LHCN-M2 (cell line): ENCODE measurements at places on chromosomes 13 and 19. TPM values are rescaled to one million over a fixed set of nuclear protein-coding genes. Genes with fewer than 3 reads are reported as not detected.

- DNase-seq: peak; percentile 84
Measured at GRCh38 chr13:40031031-40031430, 375.6 kb downstream of the COG6 start.

- no peak for DNase-seq
Measured at GRCh38 chr13:39023761-39024160, 14.1 kb downstream of the PROSER1 start.

GRCh38 chr13:99566125-99567083, 65.1 kb downstream of the TM9SF2 start:
- no peak for DNase-seq

DNA sequence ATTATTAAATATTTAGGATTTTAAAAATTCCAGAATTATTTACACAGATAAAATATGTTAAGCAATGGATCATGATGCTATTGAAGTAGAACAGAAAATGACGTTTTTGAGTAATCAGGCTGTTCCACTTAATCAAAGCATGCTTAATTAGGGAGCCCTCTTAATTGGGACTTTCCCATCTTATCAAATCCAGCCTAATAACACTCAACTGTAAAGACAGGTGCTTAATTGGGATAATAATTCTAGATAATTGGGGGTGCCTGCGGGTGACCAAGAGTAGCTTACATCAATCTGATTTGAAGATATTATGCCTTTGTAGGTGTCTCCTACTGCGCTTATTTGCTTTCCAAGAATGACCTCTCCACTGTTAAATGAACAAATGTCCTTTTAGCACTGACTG, 742.2 kb upstream of the SLITRK6 start:
- no peak for DNase-seq

DNA sequence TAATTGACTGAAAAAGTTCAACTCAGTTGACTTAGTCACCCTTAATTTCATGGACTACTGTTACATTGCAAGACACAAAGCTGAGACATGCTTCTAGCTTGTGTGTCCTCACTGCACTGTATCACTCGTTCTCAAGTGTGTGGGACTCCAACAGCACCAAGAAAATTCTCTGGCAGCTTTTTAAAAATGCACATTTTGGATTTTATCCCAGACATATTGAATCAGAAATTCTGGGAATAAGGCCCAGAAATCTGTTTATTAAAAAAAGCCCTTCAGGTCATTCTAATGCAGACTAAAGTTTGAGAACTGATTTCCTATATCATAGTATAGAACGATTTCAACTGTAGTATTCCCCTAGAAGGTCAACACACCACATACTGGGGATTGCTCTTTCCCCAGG, 1485.3 kb downstream of the PCDH9 start:
- DNase-seq: no peak

DNA sequence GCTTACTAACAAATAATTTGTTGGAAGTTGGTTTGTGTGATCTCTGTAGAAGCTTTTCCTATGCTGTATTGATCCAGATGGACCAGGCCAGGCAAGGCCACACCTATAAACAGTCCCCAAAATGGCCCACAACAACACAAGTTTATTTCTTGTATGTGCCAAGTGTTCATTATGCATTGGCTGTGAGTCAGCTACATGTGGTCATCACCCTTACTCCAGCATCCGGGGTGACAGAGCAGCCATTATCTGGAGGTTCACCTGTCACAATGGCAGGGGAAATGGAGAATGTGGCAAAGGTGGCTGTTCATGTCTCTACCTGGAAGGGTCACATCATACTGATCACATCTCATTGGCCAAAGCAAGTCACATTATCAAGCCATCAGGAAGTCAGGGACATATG, 164.3 kb downstream of the DCT start:
- DNase-seq: no peak

DNA sequence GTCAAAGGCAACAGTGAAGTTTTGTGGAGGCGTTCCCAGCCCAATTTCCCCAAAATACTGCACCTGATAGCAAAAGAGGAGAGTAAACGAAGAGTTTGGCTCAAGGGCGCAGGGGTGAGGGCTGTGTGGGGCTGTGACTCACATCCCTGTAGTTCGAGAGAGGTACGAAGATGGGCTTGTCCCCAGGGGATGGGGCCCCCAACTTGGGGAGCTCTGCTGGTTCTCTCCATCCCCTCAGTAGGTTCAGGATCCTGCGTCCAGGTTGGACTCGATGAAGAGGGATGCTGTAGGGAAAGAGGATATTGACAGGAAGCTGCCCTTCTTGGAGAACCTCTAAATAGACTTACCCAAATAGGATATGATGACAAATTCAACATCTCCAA, 3.4 kb downstream of the NAPSA start:
- DNase-seq: no peak

DNA sequence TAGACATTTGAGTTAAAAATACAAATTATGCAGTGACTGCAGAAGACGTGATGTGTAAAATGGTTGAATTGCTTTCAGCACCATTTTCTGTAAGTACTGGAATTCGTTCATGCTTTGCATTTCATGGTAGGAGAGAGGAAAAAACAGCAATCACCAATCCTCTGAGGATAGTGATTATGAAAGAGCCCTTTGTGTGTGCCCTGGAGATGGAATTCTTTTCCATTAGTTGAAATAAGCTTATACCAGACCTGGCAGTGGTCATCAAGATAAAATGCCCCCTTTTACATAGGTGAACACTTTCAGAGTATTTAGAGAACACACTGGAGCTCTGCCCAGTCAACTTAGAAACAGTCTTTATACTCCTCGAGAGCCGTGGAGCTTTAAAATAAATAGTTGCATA, 1.7 kb downstream of the CNMD start:
- DNase-seq: no peak

DNA sequence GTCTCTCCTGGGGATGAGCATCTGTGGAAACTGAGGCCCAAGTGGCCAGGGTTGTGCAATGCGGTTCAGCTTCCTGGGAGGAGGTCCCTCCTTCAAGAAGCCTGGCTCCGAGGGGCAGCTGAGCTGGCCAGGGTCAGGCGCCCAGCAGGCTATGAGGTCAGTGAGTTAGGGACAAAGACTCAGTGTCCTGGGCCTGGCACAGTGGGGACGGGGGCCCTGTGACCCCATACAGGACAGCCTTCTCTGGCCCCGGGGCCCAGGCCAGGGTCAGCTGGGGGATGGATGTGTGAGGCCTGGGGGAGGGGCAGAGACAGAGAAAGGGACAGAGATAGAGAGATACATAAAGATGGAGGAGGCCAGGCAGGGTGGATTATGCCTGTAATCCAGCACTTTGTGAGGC, 3.0 kb upstream of the IL12RB1 start:
- no peak for DNase-seq

GRCh38 chr19:16532440-16533234, 9.6 kb downstream of the CHERP start:
- DNase-seq: no peak

- no peak for DNase-seq
Measured at GRCh38 chr19:58569943-58570670, 3.0 kb downstream of the MZF1 start.

DNA sequence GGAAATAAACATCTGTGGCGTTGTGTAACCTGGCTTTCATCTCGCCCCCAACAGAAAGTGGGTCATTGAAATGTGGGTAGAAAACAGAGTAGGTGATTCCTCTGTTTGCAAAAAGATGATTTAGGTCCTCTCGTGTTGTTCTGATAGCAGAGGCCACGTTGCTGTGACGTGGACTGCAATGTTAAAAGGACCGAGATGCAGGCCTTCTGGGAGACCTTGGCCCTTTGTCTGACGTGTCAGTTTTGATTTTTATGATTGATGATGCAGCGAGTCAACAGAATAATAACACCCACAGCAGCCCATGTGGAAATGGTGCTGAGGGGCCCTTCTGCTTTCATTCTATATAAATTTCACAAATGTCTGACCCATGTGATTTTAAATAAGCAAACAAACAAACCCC, 68.9 kb downstream of the FGF9 start:
- DNase-seq: no peak

DNA sequence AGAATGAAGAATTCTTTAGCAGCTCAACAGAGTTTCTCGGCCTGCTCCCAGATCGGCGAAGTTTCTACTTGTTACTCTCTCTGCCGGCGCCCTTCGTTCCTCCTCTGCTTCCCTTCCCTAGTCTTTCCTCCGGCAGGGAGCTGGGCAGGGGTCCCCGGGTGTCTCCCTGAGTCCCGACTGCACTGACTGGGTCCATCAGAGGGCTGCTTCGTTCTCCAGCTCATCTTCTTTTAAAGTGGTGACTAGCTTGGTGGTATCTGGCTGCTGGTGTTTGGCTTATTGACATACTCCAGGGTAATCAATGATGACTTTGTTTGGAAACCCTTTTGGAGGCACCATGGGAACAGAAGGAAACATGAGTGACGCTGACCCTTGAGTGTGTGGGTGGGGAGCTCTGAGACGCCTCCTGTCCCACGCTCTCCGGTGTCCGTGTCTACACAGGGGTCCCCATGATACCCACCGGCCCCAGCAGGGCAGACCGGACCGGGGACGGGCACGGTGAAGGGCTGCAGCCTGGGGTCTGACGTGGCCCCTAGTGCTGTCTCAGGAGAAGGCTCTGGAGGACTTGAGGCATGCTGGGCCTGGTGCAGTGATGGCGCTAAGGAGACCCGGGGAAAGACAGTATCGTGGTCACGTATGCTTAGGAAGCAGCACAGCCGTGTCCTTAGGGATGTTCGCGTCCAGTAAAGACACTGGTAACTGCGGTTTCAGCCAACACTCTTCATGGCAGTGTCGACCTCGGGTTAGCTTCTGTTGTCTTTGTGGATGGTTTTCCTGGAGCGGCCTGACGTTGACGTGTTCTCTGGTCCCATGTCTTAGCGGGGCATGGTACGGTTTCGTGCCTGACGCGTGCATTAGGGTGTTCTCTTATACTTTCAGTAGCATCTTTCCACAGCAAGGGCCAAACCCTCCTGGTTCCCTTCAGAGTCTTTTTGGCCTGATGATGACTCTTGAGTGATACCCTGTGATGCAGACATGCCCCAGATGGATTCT, 23.8 kb downstream of the NAXD start:
- DNase-seq: no peak

DNA sequence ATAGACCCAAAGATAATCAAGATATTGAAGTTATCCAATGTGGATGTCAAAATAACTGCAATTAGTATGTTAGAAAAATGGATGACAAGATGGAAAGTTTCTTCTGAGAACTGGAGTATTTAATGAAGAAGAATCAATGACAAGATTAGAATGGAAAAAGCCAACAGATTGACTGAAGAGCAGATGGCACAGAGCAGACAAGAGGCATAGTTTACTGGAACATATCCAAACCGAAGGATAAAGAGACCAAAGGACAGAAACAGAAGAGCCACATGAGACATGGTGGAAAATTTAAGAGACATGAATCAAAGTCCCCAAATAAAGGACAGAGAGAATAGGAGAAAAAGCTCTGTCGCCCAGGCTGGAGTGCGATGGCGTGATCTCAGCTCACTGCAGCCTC, 89.6 kb upstream of the RXFP2 start:
- DNase-seq: no peak

- no peak for DNase-seq
Measured at GRCh38 chr13:110328573-110328972, 21.5 kb downstream of the COL4A2 start.

DNA sequence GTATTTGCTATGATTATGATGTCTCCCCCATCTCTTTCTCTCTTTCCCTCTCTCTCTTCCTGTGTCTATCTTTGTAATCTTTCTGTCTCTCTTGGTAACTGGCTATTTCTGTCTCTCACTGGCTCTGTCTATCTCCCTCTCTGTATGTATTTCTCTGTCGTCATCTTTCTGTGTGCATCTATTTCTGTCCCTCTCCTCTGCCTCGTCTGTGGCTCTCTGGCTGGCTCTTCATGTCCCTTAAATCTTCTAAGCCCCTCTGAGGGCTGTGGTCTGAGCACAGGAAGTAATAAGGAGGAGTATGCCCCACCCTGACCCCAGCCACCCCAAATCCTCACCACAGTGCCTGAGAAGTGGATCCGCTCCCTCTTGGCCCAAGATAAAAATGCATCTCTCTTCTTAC, 104.4 kb downstream of the DNAJC15 start:
- DNase-seq: no peak

DNA sequence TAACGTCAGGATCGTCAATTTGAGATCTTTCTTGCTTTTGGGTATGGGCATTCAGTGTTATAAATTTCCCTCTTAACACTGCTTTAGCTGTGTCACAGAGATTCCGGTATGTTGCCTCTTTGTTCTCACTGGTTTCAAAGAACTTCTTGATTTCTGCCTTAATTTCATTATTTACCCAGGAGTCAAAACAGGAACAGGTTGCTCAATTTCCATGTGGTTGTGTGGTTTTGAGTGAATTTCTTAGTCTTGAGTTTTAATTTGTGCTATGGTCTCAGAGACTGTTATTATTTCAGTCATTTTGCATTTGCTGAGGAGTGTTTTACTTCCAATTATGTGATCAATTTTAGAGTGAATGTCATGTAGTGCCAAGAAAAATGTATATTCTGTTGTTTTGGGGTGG, 153.1 kb downstream of the PCDH17 start:
- no peak for DNase-seq

DNA sequence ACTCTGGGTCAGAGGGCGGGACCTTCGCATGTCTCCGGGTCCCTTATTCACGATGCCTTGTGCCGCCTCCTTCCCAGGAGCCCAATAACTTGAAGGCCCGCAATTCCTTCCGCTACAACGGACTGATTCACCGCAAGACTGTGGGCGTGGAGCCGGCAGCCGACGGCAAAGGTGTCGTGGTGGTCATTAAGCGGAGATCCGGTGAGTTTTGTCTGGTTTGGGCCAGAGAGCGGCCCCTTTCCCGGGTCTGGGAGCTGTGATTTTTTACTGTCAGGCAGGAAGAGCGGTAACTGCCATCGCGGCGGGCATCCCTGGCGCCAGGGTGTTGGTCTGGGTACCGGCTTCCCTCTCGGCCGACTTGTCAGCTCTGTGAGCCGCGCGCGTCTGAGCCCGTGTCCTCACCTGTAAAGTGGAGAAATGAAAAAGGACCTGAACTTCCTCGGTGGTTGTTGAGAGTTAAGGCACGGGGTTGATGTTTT, 800 bp downstream of the RPL28 start:
- DNase-seq: no peak

DNA sequence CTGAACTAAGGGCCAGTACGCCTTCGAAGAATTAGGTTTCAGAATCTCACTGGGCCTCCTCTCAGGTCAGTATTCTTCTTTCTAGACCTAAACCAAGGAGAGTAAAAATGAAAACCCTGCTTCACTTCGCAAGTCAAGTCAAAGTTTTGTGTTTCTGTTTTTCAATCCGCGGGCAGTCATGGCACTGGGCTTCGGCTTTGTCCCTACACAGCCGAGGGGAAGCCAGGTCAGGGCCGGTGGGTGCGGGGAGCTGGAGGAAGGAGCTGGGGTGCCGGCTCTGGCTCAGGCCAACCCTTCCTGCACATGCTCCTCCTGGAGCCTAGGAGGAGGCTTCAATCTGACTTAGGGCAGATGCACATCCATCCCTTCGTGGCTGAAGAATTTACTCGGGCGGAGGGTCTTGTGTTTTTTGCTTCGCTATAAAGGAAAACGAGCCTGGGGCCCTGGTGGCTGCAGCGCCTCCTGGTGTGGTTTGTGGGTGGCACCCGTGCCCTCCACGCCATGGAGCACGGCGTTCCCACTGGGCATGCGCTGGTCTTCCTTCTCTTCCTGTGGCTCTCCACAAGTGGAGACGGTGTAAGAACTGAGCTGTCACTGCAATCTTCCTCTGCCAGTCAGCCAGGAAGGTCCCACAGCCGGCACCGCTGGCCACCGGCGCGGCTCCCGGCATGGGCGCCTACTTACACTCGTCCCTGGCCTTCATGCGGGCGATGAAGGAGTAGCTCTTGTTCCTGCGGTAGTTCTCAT, 22.5 kb downstream of the C19orf44 start:
- DNase-seq: no peak

The PNMA8B gene
- 0.19 TPM in 1 of 2 replicates, not detected in the other for total RNA-seq

The FXYD3 gene
- not detected in 2 replicates for total RNA-seq

The SPACA4 gene
- not detected in 2 replicates for total RNA-seq

The PRR19 gene
- total RNA-seq: 2.2 and 2.3 TPM in 2 replicates

The UBA52 gene
- total RNA-seq: 772 and 799 TPM in 2 replicates
